Omental fat pad (tissue), 4 donors: ENCODE measurements at places on chromosomes 16 and 17. TPM values are rescaled to one million over a fixed set of nuclear protein-coding genes. Genes with fewer than 3 reads are reported as not detected.

DNA sequence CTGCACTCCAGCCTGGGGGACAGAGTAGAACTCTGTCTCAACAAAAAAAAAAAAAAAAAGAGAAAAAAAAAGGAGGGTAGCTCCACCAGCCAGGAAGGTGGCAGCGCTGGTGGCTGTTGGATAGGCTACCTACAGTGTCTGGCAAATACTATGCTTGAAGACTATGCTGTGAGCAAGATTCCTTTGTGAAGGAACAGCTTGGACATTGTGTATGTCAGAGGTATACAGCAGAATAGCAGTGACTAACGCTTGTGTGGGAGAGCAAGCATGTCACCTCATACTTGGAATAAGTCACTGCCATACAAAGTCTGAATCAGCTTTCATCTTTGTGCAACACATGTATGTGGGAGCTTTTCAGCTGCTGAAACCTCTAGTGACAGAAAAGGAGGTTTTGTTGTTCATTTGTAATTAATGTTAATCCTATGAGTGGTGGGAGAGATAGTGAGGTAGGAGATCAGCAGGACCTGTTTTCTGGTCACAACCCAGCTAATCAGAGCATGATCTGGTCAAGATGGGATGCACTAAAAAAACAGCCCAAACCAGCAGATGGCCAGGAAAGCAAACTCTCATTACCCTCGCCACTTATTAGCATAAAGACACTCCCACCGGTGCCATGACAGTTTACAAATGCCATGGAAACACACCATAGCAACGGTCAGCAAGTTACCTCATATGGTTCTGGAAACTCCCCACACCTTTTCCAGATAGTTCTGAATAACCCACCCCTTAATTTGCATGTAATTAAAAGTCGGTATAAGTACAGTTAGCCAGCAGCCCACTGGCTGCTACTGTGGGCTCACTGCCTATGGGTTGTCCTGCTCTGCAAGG is 6.8 kb upstream of the ITGAD start:
- no peak for DNase-seq

DNA sequence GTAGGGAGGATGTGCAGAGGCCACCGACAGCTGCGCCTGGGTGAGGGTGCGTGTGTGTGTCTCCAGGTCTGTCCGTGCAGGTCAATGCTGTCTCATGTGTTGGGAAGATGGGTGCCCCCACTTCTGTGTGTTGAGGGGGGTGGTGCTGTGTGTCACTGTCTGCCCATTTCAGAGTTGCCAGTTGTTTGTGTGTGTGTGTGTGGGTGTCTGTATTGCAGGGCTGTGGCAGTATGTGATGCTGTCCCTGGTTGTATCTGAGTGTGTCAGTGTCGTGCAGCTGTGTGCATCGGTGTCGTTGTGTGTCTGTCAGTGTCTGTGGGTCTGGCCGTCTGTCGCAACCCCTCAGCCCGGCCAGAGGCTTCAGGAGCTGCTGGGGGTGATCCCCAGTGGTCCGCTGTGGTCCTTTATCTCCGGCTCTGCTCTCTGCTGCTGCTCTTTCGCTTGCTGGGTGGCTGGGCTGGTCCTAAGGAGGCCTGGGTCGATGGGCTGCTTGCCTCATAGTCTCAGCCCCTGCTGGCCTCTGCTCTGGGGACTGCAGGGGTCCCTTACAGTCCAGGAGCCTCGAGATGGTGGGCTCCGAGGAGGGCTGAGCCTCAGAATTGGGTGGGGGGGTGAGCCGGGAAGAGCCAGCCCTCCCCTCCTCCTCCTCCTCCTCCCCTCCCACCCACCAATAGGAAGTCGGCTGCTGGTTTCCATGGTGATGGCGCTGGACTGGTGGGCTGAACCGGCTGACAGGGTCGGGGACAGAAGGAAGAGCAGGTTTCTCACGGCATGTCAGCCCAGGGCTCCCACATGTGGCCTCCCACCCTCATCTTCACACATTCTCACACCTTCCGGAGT is at the start of gene TSPOAP1:
TSS of gene TSPOAP1 (minus strand) at position 601 of the 840 bp plus-strand sequence. CDS start 875 bp downstream, outside the sequence.
- no peak for DNase-seq

DNA sequence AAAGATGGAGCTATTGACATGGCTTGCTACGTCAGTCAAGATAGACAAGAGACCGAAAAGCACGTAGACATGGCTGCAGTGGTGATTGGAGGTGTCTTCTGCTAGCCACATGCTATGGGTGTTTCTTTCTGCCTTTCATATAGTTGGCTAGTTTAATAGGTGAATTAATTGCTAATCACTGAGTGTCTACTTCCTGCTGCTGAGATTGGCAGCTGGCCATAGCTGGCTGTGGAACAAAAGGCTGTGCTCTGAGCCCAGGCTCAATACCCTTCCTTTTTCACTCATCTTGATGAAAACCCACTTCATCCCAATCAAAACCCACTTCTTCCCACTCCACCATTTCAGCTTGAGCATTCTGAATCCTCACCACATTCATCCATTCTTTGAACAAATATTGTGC is 221.4 kb upstream of the MAF start:
- DNase-seq = no peak

DNA sequence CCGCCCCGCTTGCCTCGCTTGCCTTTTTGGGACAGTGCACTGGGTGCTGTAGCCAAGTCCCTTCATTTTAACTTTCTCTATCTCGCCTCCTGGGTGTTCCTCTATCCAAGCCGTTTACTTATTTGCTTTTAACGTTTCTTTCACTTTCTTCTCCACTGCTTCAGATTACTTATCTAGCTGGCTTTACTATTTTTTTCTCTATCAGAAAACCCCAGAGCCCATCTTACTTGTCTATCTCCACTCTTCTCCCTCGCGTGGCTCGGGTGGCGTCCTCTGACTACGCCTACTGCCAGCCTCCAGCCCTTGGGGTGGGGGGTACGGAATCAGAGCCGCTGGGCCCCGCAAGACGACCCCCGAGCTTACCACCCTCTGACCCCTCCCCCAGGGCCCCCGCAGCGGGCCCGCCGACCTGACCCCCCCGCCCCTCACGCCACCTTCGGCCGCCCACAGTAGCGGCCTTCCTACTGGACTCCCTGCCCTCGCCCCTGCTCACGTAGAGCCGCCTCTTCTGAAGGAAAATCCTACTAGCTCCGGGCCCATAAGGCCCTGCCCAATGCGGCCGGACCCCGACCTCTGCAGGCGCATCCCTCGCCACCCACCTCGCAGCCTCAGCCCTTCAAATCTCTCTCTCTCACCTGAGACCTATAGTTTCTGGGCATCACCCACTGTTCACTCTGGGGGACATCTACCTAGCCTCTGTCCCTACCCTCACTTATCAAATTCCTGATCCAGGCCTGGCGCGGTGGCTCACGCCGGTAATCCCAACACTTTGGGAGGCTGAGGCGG is 1.0 kb upstream of the SLC12A4 start:
- no peak for DNase-seq

DNA sequence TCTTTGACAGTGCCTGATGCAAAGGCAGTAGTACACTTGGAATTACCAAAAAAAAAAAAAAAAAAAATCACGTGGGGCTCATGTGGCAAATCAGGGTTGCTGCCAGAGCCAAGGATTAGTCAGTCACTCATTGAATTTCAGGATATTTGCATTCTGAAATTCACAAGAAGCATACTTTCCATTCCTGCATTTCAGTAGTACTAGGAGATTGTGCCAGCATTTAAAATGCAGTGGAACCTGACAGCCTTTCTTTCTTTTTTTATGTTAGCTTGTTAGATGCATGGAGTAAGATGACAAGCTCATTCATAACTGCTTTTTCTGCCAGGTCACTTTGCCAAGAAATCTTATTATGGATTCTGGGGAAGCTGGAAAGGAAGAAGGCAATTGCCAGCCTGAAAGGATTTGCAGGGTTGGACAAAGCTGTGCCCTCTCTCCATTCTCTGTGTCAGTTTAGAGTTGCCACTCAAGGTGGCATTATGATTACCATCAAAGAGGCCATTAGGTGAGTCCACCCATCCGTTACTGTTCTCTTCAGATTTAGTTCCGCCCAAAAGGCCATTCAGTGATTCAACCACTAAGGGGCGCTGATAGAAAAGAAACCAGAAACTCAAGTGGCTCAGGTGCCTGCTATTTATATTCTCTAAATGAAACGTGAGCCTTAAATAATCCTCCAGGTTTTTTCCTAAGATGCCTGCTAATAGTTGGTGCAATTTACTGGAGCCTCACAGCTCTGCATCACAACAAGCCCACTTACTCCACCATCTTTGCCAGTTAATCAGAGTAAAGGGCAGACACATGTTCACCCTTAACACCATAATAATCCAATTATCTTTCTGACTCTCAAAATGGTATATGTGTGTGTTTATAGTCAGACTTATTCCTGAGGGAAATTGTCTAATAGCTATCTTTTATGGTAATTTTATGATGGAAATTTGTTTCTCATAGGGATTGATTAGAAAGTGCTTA is 59.0 kb downstream of the TANGO6 start:
- DNase-seq = no peak

DNA sequence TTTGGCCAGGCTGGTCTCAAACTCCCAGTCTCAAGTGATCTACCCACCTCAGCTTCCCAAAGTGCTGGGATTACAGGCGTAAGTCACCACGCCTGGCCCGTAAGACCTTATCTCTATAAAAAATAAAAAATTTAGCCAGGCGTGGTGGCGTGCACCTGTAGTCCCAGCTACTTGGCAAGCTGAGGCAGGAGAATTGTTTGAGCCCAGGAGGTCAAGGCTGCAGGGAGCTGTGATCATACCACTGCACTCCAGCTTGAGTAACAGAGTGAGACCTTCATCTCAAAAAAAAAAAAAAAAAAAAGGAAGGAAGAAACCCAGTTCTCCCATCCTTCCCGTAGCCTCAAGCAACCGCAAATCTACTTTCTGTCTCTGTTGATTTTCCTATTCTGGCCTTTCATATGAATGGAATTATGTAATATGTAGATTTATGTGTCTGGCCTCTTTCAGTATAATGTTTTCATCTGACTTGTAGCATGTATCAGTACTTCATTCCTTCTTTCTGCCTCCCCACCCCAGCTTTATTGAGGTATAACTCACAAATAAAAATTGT is 11.2 kb downstream of the CASC3 start:
- no peak for DNase-seq

DNA sequence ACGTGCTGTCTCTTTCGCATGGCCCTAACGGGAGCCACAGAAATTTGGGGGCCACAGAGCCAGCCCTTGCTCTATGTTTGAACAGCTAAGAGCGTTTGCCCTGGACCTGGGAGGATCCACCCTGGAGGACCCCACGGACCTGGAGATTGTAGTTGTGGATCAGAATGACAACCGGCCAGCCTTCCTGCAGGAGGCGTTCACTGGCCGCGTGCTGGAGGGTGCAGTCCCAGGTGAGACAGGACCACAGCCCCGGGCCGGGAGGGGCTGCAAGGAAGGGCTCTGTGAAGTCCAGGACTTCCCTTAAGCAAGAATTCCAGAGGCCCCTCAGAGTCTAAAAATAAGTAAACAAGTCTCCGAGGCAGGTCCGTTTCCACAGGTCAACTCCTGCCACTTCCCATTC is 11.9 kb downstream of the CDH15 start:
- no peak for DNase-seq

- no peak for DNase-seq
Measured at GRCh38 chr16:63720848-63721247, 1401.0 kb downstream of the CDH11 start.

- DNase-seq = no peak
Measured at GRCh38 chr16:78619811-78620210, 520.4 kb downstream of the WWOX start.

DNA sequence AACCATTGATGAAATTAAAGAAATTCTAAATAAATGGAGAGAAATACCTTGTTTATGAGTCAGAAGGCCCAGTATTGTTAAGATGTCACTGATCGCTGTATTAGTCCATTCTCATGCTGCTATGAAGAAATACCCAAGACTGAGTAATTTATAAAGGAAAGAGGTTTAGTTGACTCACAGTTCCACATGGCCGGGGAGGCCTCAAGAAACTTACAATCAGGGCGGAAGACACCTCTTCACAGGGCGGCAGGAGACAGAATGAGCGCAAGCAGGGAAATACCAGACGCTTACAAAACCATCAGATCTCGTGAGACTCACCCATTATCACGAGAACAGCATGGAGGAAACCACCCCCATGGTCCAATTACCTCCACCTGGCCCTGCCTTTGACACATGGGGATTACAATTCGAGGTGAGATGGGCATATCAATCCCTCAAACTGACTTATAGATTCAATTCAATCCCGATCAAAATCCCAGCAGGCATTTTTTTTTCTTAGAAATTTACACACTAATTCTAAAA is 157.2 kb downstream of the ENGASE start:
- DNase-seq = no peak

DNA sequence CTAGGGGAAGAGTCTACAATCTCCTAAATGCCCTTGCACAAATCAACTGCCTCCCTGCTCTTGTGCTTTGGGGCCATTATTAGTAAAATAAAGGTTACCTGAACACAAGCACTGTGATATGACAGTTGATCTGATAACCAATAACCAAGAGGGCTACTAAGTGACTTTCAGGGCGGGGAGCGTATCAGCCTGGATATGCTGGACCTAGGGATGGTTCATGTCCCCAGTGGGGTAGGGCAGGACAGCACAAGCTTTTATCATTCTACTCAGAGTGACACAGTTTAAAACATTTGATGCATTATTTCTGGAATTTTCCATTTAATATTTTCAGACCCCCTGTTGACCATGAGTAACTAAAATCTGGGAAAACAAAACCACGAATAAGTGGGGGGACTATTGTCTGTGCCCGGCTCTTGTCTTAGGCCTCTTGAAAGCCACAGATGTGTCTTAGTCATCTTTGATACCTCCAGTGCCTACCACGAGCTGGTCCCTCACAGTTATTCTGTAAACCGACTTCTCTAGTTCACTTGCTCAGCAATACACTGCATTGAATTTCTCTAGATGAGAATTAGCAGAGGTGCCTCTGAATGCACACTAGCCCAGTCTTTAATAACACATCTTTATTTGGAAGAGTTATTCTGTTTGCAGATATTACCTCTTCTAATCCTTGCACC is 94.6 kb upstream of the DHX40 start:
- DNase-seq = no peak

GRCh38 chr17:45190503-45191255 is 29.0 kb downstream of the HEXIM2 start:
- DNase-seq = no peak

DNA sequence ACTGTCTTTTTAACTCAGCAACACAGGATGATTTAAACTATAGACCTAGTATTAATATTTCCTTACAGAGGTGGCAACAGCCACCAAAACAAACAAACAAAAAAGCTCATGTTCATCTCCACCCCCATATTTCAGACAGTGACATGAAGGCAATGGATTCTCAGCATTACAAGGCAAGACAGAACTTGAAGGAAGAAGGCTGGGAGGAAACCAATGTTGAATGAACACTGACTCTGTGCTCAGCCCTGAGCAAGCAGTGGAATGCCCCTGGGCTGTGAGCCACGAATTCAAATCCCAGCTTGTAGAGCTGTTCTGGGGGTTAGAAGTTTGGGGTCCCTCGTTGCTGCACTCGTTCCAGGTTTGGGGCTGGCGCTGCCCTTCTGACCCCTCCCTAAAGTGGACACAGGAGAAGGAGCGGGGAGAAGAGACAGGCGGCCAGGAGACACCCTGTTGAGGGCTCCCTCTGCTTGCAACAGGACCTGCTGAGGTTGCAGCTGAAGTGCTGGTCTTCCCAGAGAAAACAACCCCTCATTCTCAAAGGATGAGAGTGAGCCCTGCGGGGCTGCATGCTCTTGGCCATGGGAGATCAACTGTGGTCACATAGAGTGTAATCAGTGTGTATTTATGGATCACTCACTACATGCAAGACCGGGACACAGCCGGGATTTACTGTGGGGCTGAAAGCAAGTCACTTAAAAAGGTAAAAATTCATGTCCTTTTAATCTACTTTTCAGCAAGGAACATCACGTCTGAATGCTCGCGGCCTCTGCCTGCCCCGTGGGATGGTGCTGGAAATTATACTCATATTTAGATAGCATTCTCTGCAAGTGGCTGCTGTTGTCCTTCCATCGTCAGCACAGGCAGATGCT is 34.3 kb downstream of the MYH3 start:
- no peak for DNase-seq

PDE6G gene
- total RNA-seq = not detected

PIRT gene
- not detected for total RNA-seq

RRAD gene
- 21.0 TPM for total RNA-seq

DLX3 gene
- total RNA-seq = not detected

KCNJ2 gene
- total RNA-seq = 3.1 TPM
